ENCODE measurements at places on chromosomes 5 and 9.

DNA sequence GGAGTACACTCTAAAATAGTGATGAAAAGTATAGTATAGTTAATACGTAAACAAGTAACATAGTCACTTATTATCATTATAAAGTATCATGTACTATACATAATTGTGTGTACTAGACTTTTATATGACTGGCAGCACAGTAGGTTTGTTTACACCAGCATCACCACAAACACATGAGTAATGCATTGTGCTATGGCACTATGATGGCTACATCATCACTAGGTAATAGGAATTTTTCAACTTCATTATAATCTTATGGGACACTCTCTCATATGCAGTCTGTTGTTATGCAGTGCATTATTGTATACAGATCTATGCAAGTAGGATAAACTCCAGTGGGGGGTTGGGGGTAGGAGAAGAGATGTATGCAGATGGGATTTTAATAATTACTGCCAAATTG is 52.7 kb upstream of the ELL2 start:
- DNase-seq, result no peak

GRCh38 chr5:88886746-88887341 is 3.9 kb upstream of the MEF2C start:
- no peak for DNase-seq

DNA sequence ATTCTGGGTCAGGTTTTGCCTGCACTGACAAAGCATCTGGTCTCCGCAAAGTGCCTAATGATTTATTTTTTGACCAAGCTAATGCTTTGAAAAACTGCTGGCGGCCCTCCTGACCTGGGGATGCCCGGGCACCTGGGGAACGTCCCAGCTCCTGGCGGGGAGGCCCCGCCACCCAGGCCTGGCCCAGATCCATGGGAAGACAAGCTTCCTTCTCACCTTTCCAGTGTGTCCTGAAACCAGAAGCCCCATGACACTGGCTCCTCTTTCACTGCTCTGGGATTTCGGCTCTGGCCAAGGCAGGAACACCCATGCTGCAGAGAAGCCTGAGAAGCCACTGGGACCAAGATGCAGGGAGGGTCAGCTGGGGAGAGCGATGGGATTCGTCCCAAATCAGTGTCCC is 144.1 kb downstream of the SEC61B start:
- DNase-seq, result no peak

GRCh38 chr5:25649628-25650265 is 1005.0 kb upstream of the CDH10 start:
- DNase-seq, result no peak

DNA sequence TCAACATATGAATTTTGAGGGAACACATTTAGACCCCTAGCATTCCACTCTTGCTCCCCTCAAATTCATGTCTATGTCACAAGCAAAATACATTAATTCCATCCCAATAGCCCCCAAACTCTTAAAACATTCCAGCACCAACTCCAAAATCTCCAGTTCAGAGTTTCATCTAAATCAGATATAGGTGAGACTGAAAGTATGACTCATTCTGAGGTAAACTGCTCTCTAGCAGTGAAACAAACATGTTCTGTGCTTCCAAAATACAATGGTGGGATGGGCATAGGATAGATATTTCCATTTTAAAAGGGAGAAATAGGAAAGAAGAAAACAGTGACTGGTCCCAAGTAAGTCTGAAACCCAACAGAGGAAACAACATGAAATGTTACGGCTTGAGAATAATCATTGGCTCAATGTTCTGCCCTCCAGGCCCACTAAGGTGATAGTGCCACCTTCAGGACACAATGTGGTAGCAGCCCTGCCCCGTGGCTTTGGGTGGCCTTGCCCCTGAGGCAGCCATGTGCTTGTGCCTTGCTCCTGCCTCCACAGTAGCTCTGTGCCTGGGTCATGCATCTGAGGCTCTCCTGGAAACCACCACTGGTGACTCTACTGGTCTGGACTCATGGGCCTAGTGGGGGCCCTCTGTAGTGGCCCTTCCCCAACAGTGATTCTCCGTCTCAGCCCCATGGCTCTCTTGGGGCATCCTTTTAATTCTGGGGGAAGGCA is 36.4 kb upstream of the IPPK start:
- DNase-seq, result peak; percentile 36

GRCh38 chr5:176664479-176664878 is 17.2 kb downstream of the TSPAN17 start:
- no peak for DNase-seq

GRCh38 chr5:40172721-40173120 is 507.0 kb upstream of the PTGER4 start:
- no peak for DNase-seq

DNA sequence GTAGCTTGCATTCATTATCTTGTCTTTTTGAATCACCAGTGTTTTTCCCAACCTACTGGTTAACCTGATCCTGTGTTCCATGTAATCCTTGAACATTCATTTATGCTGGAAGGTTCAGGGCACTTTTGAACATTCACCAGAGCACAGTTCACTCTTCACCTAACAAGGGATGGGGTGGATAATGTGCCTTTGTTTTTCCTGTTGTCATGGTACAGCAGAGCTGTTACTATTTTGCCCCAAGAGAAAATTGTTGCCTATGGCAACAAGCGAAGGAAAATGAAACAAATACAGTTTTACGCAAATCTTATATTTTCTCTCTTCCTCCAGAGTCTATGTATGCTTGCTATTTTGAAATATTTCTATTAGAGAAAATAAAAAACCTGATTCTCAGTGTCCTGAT is 60.3 kb upstream of the RIOK2 start:
- DNase-seq, result no peak

- no peak for DNase-seq
Measured at GRCh38 chr9:116237456-116237855, 83.9 kb downstream of the PAPPA start.

DNA sequence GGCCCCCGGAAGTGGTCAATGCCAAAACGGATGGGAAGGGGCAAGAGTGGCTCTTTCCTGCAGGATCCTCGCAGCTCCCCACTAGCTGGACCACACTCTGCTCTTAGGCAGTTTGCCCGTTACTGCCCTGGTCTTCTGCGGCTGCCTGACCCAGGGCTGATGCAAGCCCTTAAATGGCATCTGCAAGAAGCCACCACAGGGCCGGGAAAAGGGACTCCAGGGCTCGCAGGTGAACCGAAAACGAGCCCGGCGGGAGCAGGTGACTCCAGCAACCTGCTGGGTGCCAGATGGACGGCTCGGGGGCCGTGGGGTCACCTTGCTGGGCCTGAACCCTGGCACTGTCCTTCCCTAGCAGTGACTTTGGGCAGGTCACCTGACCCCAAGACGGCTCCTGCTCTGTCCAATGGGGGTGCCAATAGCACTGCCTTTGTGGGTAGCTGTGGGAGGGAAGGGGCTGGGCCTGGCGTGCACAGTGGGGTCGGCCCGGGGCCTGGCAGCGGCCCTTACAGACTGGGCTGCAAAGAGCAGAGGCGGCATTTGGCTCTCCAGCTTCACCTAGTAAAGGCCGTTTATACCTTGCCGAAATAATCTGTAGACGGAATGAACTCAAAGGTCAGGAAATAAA is 1.3 kb downstream of the TMEM250 start:
- no peak for DNase-seq

DNA sequence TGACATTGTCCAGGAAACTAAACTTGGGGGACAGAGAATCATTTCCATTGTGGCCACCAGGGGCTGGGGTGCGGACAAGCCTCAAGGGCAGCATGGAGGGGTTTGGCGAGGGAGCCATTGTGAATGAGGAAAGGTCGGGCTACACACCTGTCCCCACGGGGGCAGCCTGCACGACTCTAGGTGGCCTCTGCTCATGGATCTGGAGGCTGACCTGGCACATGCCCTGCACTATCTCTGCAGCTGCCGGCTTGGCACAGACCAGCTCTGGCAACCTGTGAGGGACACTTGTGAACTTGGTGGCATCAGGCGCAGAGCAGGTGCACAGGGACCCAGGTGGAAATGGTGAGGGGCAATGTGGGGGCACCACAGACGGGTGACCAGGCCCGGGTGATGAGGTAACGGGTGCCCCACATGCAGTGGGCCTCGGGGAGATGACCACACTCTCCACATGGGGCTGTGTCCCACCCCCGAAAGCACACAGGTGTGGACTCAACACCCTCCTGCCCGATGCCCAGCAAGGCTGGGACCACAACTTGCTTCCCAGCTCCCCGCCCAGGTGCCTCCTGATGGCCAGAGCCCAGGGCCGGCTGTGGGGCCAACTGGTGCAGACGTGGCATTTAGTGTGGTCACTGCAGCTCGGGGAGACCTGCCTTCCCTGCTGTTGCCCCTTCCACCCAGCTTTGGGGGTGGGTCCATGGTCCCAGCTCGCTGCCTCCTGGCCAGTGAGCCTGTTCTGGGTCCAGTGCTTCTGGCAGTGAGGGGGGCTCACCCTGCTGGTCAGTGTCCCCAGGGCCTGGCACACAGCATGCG is 60.9 kb upstream of the UBAC1 start:
- DNase-seq, result no peak

DNA sequence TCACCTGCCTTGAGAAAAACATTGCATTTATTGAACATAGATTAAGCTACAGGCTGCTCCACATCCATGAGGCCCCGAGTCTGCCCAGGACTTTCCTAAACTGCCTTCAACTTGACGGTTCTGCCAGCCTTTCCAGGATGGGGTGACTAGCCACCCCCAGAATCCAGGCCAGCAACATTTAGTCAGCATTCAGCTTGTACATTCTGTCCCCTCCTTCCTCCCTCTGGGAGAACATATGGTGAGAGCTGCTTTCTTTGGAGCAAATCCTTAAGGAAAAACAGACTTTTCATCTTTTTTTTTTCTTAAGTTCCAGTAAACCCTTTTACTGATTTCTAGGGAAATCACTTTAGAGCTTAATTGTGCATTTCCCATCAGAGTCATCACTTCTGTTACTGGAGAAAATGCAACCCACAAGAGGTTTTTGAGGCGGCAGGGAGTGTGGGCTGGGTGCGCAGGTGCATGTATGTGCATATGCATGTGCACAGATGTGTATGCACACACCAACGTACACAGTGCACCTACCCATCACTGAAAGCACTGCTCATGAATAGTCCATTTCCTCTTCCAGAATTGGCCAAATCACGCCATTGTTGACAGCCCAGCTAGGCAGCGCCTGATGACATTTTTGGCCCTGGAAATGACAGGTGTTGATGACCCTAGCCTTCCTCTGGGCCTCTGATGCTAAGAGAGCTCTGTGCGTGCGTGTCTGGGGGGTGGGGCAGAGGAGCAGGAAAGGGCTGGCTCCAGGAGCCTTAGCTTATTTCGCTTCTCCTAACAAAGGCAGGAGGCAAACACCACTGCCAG is 145.6 kb downstream of the HSD17B3 start:
- no peak for DNase-seq

GRCh38 chr5:158812408-158812807 is 287.3 kb downstream of the EBF1 start:
- DNase-seq, result peak; percentile 14

- DNase-seq, result peak; percentile 10
Measured at GRCh38 chr5:149680810-149681221, 49.3 kb upstream of the PPARGC1B start.

- DNase-seq, result no peak
Measured at GRCh38 chr5:122951658-122952057, 84.9 kb downstream of the PPIC start.

GRCh38 chr5:74118071-74118470 is 492.1 kb downstream of the ARHGEF28 start:
- DNase-seq, result no peak

DNA sequence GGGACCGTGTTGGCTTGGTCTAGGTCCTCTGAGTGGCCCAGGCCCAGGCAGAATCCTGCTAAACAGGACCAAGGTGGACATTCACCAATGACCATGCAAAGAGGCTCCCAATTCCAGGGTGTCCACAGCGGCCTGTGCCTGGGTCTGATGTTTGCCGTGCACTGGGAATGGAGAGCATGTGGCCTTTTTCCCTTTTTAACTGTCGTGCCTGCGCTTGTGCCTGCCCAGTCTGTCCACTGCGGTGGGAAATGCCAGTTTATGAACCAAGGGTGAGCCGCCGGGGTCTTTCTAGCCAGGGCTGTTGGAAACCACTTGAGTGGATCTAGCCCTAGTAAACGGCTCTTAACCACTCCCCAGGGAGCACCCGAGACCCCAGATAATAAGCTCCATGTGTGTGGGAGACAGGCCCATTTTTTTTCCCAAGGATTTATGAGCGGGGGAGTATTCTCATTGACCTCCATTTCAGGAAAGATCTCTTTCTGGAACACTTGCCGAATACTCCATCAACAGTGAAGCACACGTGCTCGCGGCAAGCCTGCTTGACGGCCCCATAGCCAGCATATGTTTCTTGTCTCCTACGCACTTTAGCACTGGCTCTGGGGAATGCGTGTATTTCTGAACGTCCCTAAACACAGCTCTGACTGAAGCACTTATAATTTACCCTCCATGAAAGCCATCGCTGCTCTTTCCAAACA is 93.2 kb upstream of the PHYKPL start:
- no peak for DNase-seq

DNA sequence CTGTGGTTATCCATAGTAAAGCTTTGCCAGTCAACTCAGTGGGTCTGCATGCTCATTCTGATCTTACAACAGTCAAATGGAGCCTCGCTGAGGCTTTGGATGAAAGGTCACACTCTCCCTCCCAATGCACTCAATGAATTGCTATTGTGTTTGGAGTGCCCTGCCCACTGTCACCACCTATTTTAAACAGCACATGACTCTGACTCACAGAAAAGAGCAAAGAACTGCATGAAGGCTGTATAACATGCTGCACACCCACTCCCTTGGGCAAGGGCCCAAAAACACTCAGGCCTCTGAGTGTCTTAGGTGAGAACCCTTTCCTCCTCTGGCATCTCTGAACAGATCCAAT is 118.7 kb upstream of the CCDC112 start:
- no peak for DNase-seq

GRCh38 chr5:132812781-132813598 is at the start of gene SOWAHA:
Gene SOWAHA, plus strand, starts transcription at chr5:132813302. Its CDS starts 320 bp downstream, at chr5:132813622.
- DNase-seq, result no peak
